ENCODE measurements at places on chromosomes 12 and 14. TPM values are rescaled to one million over a fixed set of nuclear protein-coding genes. Genes with fewer than 3 reads are reported as not detected.

LRRC9 gene
- not detected for polyA plus RNA-seq

NPFF gene
- polyA plus RNA-seq, result not detected

AEBP2 gene
- 9.5 TPM for polyA plus RNA-seq

NEUROD4 gene
- not detected for polyA plus RNA-seq

TSPAN9 gene
- 2.4 TPM for polyA plus RNA-seq

PRB2 gene
- polyA plus RNA-seq, result not detected

WBP11 gene
- polyA plus RNA-seq, result 44.5 TPM

DTX1 gene
- polyA plus RNA-seq, result 4.1 TPM

CAPZA3 gene
- polyA plus RNA-seq, result not detected

OAS3 gene
- polyA plus RNA-seq, result 13.1 TPM

CSRNP2 gene
- polyA plus RNA-seq, result 3.8 TPM

ADCY4 gene
- 4.9 TPM for polyA plus RNA-seq

ASB2 gene
- polyA plus RNA-seq, result 3.9 TPM

TMED8 gene
- 1.9 TPM for polyA plus RNA-seq

CCDC77 gene
- 3.2 TPM for polyA plus RNA-seq

GLTP gene
- 16.6 TPM for polyA plus RNA-seq

FSCB gene
- not detected for polyA plus RNA-seq

FGD4 gene
- polyA plus RNA-seq, result 13.2 TPM

ZNF891 gene
- polyA plus RNA-seq, result 0.22 TPM

PKP2 gene
- 34.7 TPM for polyA plus RNA-seq

LTBP2 gene
- 1.7 TPM for polyA plus RNA-seq

PRB3 gene
- not detected for polyA plus RNA-seq

PRKD1 gene
- polyA plus RNA-seq, result 2.1 TPM

NOVA1 gene
- polyA plus RNA-seq, result 1.5 TPM
